Left lobe of liver (tissue), 2 donors: ENCODE measurements at places on chromosomes 7 and 10. TPM values are rescaled to one million over a fixed set of nuclear protein-coding genes. Genes with fewer than 3 reads are reported as not detected.

The RUFY2 gene
- total RNA-seq, result 4.0 TPM

The OR9A2 gene
- not detected for total RNA-seq

The PNLIPRP1 gene
- total RNA-seq, result 2.5 TPM

The PON3 gene
- 256 TPM for total RNA-seq

The PILRA gene
- total RNA-seq, result 1.4 TPM

The EXOSC1 gene
- total RNA-seq, result 10.3 TPM

The ADRA2A gene
- 0.53 TPM for total RNA-seq

DNA sequence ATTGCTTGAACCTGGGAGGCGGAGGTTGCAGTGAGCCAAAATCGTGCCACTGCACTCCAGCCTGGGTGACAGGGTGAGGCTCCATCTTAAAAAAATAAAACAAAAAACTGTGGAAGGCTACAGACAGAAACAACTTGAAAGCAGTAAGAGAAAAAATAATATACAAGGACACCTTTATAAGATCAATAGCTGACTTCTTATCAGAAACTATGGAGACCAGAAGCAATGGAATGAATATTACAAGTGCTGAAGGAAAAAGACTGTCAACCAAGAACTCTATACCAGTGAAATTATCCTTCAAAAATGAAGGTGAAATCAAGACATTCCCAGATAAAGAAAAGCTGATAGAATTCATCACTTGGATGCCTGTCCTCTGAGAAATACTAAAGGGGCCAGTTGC, 49.0 kb downstream of the RBAK start:
- no peak for DNase-seq

DNA sequence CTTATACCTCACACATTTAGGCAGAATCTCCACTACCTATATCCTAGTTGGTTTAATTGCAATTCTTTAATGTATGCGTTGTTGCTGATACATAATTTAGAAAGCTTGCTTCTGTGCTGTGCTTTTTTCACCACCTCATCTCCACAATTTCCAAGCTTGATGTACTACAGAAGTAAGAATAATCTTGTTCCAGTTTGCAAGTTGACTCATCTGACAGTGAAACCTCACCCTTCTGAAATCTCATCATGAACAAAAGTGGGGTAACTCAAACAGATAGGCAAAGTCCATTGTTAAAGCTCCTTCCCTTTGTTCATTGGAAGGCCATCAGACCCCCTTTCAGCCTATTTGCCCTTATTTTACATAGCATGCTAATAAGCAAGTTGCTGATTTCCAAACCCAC, 13.6 kb downstream of the EIF4EBP2 start:
- no peak for DNase-seq

GRCh38 chr7:75737856-75738603, 711 bp downstream of the HIP1 start:
- DNase-seq, result no peak

GRCh38 chr10:96395931-96396877, 37.4 kb upstream of the OPALIN start:
- DNase-seq, result peak; percentile 60

- DNase-seq, result peak; percentile 21
Observed at GRCh38 chr10:75040576-75040975, 70.9 kb upstream of the SAMD8 start.

DNA sequence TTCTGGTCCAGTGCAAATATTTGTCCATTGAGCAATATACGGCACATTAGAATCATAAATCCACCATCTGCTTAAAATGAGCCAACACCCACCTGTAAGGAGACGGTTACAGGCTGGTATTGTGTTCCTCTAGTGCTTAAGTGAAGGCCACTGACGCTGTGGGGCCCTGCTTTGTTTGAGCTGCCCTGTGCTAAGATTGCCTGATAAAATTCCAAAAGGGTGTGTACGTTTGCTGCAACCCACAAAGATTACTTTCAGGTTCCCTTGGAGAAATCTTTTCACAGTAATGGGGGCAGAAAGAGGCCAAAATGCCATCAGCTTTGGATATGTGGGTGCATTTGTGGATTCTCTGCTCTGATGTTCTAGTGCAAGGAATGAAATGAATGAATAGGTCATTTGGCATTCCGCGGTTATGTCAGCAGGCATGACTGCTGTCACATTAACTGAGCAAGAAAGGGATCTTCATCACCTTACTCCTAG, 34.4 kb downstream of the AGR3 start:
- no peak for DNase-seq

GRCh38 chr10:110980807-110981206, 61.4 kb downstream of the SHOC2 start:
- DNase-seq, result no peak

GRCh38 chr7:76296743-76297740, 5.4 kb upstream of the HSPB1 start:
- peak; percentile 70 for DNase-seq

DNA sequence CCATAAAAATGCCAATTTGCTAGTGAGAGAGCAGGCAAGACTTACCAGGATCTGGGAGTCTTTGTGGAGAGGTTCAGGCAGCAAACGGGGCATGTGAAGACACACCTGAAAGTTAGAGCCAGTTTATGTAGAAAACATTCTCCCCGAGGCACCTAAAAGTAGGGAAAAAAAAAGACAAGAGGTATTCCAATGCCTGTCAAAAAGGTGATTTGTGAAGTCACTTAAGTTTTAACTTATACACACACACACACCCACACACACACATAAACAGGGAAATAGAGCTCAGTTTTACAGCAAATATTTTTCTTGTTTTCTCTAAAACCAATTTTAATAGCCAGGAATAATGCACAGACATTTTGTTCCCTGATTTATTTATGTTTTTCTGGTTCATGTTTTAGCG, at the start of gene LAMB4:
Gene LAMB4 (minus strand): TSS at position 101 of the 400 bp plus-strand sequence. CDS start 7,197 bp downstream, outside the sequence.
- DNase-seq, result no peak

- DNase-seq, result no peak
Observed at GRCh38 chr7:98283887-98284222, 2.4 kb downstream of the BRI3 start.

- DNase-seq, result peak; percentile 35
Observed at GRCh38 chr10:986137-986825, 2.0 kb upstream of the GTPBP4 start.

DNA sequence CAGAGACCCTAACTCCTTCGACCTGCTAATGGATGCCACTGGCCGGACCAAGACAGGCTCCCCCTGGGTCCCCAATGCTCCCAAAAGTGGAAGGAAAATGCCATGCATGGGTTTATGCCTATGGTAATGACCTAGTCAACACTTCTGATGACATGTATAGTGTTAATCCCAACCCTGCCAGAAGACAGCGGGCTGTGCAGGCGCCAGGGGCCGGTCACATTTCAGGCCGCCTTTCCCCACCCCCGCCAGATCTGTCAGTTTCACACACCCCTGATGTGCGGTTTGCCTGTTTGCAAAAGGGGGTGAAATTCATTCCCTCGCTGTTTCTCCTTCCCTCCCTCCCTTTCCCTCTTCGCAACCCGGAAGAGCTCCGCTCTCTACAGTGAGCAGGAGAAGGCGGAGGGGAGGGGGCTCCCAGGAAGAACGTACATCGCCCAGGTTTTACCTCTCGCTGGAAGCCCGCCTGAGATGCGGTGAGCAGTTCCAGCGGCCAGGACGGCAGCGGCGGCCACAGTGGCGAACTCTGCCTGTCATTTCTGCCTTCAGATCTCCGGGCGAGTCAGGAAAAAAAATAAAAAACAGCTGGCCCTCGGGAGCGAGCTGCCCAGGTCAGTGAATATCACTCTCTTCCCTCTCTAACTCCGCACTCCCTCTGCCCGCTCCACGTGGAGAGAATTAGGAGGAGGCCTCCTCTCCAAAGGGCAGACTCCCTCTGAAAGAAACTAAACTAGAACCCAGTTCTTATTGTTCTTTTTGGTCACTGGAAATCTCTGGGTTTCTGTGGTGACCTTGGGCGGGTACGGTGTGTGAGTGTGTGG, 9.4 kb upstream of the GATA3 start:
- DNase-seq, result no peak

DNA sequence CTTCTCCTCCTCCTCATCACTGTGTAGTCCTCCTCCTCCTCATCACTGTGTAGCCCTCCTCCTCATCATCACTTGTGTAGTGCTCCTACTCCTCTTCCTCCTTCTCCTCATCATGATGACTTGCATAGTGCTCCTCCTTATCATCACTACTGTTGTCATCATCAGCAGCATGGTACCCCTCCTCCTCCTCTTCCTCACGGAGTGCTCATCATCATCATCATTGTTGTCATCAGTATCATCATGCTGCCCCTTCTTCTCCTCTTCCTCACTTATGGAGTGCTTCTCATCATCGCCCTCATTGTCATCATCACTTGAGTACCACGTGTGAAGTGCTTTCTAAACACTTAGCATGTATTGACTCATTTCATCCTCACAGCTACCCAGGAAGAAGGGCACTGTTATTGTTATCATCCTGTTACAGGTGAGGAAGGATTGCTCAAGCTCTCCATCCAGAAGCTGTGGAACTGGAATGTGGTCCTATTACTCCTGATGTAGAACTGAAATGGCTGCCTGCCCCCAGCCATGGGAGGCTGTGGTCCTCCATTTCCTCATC, 122.8 kb upstream of the SHH start:
- no peak for DNase-seq

- DNase-seq, result no peak
Observed at GRCh38 chr10:97174941-97175340, 10.8 kb downstream of the SLIT1 start.

GRCh38 chr7:50798126-50798525, 15.4 kb upstream of the GRB10 start:
- DNase-seq, result no peak

- DNase-seq, result no peak
Observed at GRCh38 chr10:83541046-83541445, 598.3 kb upstream of the GHITM start.

DNA sequence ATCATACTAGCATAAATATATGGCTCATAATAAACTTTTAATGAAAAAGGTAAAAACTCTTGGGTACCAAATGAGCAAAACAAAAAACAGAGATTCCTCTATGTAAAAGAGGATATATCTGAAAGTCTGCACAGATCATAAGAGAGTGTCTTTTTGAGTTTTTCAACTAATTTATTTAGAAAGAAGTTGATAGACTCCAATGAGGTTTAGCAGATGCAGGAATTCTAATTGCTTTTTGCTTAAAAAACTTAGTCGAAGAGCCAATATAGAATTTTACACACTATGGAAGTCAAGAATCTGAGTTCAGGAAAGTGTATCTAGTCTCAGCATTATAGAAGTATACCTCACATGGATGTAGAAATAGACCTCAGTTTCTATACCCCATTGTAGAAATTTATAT, 3.4 kb upstream of the MLLT10 start:
- no peak for DNase-seq

DNA sequence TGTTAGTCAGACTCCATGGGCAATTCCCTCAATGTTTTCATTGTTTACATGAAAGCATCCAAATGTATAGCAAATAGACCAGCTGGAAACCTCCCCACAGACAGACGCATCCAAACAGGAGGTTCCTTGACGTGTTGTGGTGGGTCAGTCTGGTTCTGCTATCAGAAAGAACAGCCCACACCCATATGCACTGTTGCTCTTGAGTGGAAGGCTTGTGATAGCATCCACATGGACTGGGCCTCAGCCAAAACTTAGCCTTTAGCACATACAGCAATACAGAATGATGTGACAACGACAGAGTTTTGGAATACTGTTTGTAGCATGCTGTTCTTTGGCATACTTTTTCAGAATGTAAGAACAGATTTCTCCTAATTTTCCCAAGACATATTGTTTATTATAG, 299.2 kb upstream of the ETV1 start:
- no peak for DNase-seq

GRCh38 chr10:126972635-126973414, 67.6 kb downstream of the DOCK1 start:
- DNase-seq, result no peak

DNA sequence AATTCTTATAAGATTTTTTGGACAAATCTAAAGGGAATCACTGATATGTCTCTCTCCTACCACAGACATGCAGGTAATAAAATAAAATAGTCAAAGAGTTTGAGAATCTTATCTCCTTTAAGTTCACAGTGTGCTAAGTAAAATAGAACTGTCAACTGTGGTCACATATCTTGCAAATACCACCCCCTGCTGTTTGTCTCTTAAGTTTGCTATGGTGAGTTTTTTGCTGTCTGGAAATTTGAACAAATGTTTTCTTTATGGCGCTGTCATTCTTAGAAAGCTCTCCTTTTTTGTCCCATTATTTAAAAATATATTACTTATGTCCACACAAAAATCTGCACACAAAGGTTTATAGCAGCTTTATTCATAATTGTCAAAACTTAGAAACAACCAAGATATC, 19.6 kb downstream of the GIMAP5 start:
- DNase-seq, result no peak

- DNase-seq, result no peak
Observed at GRCh38 chr7:27922907-27923641, 183.1 kb downstream of the TAX1BP1 start.

DNA sequence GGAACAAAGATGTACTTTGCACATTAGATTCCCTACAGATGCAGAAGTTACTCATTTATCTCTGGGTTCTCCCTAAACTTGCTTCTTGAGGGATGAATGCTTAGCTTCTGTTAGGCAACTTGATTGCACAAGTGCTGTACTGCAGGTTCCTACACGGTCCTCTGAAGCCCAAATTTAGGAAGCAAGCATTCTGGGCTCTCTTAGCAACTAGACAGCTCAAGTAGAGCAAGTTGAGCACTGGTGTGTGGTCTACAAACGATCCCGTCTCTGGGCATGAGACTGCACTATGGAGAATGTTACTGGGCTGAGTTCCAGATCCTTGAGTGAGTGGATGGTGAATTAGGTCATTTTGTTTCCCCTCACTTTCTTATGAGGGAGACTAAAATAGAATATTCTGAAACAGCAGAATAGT, 14.3 kb downstream of the SEMA3D start:
- no peak for DNase-seq

DNA sequence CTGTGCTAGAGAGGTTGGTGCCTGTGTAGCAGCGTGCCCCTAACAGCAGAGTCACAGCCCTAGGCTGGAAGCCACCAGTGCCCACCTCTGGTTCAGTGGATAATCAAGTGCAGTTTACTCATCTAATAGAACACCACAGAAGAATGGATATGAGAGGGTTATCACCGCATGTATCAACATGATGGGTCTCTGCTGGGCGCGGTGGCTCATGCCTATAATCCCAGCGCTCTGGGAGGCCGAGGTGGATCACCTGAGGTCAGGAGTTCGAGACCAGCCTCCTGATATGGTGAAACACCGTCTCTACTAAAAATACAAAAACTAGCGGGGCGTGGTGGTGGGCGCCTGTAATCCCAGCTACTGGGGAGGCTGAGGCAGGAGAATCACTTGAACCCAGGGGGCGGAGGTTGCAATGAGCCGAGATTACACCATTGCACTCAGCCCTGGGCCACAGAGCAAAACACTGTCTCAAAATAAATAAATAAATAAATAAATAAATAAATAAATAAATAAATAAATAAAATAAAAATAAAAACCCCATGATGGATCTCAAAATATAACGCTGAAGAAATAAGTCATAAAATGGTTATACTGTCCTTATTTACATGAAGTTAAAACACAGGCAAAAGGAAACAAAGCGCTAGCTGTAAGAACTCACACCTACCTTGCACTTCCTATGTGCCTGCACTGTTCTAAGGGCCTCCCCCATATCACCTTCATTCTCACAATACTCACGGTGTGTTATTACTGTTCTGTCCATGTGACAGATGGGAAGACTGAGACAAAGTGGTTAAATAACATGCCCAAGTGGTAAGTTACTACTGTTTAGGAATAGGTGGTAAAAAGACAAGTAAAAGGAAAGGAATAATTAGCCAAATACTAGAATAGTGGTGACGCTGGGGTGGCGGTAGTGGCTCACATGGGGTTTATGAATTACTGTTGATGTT, 70.9 kb downstream of the AMZ1 start:
- DNase-seq, result no peak

GRCh38 chr7:101442426-101443070, 79.9 kb downstream of the COL26A1 start:
- no peak for DNase-seq

GRCh38 chr10:22230158-22230833, 12.5 kb upstream of the EBLN1 start:
- no peak for DNase-seq

GRCh38 chr10:44939691-44940401, 19.8 kb upstream of the RASSF4 start:
- DNase-seq, result peak; percentile 40
